ENCODE measurements at places on chromosomes 1 and 21.

DNA sequence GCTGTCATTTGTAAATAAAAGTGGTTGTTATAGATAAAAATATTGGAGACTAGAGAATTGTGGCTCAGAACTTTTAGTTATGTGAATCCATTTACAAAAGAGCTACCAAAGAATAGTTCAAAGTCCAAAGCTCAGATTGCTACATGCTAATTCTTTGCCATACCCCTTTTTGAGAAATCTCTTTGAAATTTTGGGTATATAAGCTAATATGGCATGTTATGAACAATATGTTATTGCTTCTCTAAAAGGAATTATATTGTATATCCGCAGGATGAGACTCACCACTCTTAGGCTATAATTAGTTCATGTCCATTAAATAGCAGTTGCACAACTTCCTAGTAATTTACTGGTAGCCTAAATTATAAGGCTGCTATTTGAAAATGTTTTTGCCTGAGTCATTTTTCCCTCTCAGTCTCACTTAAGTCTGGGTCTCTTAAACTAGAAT lies 178.0 kb downstream of the ZNF281 start:
- no peak for DNase-seq

- no peak for DNase-seq
Measured at GRCh38 chr1:67405473-67406245, 24.5 kb downstream of the SERBP1 start.

DNA sequence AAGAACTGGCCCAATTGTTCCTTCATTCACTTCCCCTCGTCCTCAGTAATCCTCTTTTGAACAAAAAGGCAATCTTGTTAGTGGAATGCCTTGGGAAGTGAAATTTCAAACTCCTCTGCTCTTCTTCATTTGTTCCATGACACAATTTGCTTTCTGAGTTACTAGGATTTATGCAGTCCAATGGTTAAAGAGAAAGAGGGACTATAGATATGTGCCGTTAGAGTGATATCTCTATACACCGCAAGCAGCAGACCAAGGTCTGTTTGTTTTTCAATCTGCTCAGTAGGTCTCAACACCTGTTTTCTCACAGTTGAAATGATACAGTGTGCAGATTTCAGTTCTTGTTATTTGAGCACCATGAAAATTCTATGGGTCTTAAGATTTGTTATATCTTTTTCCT lies 244.0 kb downstream of the DNM3 start:
- DNase-seq = no peak

- DNase-seq = no peak
Measured at GRCh38 chr1:192538407-192539296, 36.9 kb upstream of the RGS1 start.

DNA sequence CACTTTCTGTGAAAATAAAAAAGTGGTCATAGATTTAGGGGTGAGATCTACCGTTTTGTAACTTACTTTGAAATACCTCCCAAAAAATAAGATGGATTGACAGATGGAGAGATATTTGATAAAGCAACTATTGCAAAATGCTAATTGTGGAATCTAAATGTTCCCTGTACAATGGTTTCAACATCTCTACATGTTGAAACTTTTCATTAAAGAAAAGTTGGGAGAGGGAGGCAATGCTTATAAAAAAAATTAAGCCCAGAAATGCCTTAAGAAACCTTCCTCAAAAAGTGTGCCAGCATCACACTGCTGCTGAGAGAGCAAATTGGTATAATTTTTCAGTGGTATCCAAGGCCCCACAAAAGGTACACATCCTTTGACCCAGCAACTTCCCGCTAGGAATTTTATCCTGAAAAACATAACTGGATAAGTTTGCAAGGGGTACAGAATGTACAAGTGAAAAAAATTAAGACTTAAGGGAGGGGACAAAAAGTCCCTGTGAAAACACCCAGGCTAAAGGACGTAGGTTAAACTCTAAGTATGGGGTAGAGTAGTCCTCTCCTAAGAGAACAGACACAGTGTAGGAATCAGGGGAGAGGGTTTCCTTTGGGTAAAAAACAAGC lies 84.3 kb downstream of the TGFBR3 start:
- DNase-seq = no peak

DNA sequence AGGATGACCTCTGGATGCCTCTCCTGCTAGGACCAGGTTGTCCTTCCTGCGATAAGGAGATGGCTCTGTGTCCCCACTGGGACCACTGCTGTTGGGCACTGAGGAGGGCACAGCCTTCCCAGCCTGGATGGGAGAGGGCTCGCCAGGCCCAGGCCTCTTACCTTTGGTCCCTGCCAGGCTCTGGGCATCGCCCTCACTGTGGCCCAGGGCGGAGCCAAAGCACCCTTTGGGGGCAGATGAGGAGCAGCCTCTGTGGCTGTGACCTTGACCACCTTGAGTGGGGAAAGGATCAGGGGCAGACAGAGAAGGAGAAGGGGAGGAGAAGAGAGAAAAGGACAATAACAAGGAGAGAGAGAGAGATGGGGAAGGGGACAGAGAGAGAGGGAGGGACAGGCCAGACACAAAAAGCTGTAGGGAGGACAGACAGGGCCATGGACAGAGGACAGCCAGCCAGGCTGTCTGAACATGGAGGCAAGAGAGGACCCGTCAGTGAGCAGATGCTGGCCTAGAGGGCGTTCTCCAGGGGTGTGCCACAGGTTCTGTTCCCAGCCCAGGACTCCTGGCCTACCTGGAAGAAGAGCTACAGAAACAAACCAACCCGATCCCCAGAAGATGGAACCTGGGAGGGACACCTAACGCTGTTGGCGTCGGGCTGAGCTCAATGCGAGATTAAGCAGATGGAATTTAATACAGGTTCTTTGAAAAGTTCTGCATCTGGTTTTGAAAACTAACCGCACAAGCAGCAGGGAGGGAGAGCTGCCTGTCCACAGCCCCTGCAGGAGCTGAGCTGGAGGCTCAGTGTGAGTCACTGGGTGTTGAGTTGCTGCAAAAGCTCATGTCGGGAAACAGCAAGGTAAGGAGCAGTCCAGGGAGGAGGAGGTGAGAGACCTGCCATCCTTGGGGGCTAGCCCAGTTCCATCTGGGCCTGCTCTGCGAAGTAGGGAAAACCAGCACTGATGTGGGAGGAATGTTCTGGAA lies 262.1 kb downstream of the PTPRU start:
- no peak for DNase-seq

GRCh38 chr1:203985676-203986075 lies 87.2 kb upstream of the SOX13 start:
- DNase-seq = no peak

DNA sequence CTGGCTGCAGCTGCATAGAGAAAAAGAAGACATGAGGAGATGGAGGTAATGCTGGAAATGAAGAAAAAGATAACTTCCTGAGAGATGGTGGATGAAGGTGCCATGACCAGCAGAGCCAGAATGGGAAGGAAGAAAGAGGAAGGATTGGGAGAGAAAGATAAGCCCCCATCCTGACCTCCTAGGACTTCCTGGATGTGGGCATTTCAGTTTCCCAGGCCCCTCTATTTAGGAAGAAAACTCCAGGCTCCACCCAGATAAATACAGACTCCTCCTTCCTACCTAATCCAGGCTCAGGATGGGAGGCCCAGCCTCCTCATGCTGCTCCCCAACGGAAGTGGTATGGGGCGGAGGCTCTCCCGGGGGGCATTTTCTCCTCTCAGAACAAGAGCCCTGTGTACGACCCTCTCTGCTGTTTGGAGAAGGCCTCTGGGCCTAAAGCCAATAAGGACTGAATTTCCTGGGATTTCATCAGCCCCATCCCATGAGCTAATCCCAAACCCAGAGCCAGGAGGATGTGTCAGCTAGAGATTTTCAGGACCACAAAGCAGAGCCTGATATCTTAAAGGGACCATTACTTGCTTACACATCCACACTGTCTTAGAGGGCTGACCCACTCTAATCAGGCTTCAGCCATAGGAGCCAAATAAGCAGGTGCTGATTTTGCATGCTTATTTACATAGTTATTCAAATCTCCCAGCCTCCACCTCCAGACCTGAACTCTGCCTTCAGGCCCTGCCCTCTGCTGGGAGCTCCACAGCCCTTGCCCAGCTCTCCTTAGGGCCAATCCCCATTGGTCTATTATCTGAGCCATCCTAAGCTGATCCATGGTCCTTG lies 5.1 kb upstream of the ARHGEF2 start:
- DNase-seq = peak; percentile 57

Measured in HTR-8/SVneo (cell line).